ENCODE measurements at places on chromosomes 2 and 18.
A peak's percentile ranks its signal among the peaks of the same experiment; 100 is the strongest.

DNA sequence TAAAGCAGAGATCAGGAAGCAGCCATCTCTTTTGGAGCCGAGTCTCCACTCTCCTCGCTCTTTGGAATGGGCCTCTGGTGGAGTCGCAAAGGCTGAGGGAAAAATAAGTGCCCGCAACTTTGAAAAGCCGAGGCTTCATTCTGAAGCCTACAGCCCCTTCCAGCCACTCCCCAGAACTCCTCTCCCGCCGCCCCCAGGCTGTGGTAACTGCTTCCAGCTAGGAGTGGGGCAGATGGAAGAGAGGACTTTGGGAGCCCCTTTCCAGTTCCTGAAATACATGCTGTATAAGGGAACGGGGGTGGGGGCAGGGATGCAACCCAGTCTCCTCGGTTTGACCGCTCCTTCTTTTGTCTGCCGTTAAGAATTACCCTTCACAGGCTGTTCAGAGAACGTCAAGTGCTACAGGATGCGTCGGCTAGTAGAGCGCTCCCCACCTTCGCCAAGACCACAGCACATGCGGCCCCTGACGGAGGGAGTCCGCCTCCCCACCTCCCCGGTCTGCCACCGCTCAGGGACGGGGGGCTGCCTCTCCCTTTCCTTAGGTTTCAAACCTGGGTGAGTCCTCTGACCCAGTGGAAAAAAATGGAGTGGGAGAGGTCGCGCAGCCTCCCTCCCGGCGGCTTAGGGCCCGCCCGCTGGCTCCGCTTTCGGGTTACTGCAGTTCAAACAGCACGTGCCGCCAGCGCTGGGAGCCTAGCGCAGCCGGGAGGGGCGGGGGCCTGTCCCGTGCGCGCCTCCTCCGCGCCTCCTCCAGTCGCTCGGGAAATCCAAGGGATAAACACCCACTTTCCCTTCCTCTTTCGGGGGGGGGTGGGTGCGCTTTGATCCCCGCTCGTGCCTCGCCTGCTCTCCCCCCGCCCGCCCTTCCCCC lies 4.9 kb downstream of the CYP26B1 start:
- DNase-seq = peak; percentile 30

DNA sequence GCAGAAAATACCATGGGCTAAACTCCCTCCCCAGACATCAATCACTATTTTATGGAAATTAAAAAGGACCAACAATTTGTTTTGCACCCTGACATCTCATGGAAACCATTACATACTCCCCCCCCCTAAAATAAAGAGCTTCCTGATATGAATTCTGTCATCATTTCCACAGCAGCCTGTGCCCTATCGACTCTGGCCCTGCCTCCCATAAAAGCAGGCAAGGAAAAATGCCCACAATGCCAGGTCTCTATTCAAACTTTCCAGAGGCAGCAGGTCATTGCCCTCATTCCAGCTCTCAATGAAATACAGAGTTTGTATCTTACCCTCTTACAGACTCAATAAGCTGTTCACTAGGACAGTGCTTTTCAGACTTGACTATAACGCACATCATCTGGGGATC lies 254.4 kb upstream of the TANK start:
- no peak for DNase-seq

DNA sequence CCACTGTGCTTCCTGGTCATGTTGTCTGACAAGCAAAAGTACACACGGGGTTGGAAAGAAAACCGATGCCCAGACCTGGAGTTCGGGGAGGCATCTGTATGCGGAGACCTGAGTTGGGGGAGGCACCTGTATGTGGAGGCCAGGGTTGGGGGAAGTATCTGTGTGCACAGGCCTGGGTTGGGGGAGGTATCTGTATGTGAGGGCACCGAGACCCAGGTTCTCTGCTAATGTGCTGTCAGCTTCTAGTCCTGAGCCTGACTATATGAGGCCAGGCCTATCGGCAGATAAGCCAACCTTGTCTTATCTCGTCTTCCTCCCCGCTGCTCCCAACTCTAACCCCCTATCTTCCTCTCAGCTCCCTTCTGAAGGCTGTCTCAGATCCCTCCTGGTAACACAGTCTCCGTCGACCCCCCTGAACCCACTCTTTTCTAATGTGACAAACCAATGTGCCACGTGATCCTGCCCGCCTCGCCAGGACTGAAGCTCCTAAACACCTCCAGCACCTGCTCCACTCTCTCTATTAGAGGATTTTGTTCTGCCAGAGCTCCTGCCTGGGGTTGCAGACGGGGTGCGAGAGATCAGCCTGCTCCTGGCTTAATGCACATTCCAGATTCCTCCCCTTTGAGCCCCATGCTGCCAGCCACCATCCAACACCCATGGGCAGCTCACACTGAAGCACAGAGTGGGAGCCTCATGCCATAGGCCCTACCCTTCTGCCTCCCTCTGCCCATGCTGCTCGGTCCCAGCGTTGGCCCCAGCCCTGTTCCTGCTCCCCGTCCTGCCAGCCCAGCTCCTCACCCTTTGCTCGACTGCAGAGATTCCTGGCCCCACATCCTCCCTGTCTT lies 188.4 kb downstream of the SH3BP4 start:
- no peak for DNase-seq

GRCh38 chr2:16189029-16189835 lies 248.9 kb downstream of the MYCN start:
- DNase-seq = peak; percentile 43

DNA sequence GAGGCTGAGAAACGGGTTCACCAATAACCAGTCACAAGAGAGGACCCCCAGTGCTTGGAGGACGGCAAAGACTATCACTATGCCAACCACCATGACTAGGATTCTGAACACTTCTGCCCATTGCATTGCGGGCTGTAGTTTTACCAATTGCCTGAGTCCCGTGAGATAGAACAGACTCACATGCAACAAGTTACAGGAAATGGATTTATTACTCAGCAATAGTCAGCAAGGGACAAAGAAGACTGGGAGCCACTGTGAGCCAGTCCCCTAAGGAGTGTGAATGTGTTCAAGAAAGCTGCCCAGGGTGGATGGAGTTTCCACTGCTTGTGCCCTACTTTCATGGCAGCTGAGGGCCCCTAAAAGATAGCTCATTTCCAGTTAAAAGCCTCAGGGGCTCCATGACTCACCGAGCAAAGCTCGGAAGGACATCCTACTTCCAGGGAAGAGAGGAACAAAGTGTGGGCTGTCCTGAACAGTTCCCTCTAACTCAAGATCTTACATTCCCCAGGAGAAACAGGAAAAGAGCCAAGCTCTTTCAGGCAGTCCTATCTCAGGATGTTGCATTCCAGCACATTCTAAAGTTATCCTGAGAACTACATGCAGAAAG lies 54.4 kb downstream of the SLC4A3 start:
- DNase-seq = no peak

DNA sequence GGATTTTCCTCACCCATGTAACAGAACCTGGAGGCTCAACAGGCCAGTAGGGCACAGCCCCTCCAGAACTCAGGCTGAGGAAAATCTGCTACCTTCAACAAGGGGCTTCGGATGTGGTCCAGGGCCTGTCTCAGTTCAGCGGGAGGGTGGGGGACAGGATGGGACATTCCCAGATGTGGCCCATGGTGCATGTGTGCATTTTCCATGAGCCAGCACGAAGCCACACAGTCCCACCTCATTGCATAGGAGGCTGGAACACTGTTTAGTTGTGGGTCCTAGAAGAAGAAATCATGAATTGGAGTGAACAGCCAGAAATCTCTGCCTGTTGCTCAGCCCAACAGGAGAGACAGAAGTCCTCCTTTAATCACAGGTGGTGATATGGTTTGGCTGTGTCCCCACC lies 469.6 kb upstream of the MYT1L start:
- no peak for DNase-seq

- DNase-seq = no peak
Measured at GRCh38 chr2:120898961-120899750, 163.5 kb downstream of the GLI2 start.

- DNase-seq = no peak
Measured at GRCh38 chr2:192277494-192278109, 82.9 kb upstream of the TMEFF2 start.
